ENCODE measurements at places on chromosomes 4 and X.

DNA sequence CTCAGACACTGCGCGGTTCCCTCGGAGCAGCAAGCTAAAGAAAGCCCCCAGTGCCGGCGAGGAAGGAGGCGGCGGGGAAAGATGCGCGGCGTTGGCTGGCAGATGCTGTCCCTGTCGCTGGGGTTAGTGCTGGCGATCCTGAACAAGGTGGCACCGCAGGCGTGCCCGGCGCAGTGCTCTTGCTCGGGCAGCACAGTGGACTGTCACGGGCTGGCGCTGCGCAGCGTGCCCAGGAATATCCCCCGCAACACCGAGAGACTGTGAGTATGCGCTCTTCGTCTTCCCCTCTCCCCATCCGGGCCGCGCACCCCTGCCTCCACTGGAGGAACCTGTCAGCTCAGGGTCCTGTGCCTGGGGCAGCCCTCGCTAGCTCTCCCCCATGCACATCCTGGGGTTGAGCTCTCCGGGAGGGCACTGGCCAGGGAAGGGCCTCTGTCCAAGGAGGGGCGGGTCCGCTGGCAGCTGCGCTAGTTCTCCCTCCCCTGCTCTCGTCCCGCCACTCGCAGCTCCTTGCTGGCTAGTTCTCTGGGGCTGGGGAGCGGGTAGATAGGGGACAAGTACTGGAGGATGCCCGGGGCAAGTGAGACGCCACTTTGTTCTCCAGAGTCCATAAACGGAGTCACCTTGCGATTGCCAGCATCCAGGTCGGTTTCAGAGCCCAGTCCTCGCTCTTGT, 2.2 kb downstream of the SLIT2 start:
- DNase-seq: no peak

- DNase-seq: no peak
These were observed 409.2 kb downstream of the TLL1 start for GRCh38 chr4:166282081-166282770.

DNA sequence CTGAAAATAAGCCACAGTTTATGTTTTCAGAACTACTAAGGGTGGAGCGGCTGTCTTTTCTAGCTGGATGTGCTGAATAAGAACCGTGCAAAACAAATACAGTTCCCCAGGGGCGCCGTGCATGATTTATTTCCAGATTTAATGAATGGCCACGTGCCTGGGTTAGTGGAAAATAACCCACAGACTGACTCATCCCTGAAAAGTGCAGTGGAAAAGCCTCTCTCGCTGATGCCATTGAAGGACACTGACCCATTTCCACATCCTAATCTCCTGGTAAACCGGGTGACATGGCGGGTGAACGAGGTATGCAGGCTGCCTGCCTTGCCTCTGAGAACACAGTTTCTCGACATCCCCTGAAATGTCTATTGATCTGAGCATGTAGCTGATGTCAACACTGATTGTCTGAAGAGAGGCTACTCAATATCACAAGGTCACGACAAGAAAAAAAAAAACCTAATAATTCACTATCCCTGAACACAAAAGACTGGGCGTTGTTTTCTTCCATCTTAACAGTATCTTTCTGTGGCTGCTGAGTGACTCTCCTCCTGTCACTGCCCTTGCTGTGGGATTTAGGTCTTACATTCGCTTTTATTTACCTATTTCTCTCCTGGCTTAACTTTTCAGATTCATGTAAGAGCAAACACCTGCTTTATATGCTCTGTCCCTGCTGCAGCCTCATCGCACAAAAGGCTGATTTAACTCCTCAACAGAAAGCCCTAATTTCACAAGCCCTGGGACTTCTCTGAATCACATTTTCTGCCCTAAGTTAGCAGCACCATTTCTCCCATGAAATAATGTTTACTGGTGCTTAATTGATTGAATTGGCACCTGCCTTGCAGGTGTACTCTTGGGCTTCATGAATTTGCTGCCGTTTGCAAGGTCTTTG, 76.9 kb upstream of the SCOC start:
- no peak for DNase-seq

DNA sequence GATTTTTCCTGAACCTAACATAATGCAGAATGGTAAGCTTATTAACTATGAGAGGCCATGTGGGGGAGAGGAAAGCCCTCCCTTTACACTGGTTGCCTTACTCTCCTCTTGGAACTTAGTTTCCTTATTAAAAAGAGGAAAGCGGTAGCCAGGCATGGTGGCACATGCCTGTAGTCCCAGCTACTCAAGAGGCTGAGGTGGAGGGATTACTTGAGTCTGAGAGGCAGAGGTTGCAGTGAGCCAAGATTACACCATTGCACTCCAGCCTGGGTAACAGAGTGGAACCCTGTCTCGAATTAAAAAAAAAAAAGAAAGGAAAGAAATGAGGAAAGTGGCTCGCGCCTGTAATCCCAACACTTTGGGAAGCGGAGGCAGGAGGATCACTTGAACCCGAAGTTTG, 2.0 kb downstream of the FAM47E start:
- DNase-seq: no peak

DNA sequence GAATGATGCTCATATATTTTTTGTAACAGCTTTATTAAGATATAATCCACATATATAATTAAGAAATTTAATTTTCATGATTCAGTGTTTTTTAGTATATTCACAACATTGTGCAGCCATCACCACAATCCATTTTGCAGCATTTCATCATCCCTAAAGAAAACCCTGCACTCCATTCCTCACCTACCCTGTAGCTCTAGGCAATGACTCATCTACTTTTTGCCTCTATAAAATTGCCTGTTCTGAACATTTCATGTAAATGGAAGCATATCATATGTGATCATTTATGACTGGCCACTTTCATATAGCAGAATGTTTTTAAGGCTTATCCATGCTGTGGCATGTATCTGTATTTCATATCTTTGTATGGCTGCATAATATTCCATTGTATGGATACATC, 339.9 kb downstream of the MAPK10 start:
- DNase-seq: no peak

DNA sequence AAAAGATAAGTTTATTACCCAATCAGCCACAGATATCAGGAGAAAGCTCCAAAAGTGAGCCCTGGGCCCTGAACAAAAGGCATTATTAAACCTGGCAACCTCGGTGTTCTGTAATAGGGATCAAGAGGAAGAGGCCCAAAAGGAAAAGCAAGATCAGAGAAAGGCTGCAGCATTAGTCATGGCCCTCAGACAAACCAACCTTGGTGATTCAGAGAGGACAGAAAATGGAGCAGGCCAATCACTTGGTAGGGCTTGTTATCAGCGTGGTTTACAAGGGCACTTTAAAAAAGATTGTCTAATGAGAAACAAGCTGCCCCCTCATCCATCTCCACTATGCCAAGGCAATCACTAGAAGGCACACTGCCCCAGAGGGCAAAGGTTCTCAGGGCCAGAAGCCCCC, 75.7 kb downstream of the AGTR2 start:
- DNase-seq: no peak

GRCh38 chr4:150250998-150251651, 172.9 kb downstream of the DCLK2 start:
- no peak for DNase-seq

DNA sequence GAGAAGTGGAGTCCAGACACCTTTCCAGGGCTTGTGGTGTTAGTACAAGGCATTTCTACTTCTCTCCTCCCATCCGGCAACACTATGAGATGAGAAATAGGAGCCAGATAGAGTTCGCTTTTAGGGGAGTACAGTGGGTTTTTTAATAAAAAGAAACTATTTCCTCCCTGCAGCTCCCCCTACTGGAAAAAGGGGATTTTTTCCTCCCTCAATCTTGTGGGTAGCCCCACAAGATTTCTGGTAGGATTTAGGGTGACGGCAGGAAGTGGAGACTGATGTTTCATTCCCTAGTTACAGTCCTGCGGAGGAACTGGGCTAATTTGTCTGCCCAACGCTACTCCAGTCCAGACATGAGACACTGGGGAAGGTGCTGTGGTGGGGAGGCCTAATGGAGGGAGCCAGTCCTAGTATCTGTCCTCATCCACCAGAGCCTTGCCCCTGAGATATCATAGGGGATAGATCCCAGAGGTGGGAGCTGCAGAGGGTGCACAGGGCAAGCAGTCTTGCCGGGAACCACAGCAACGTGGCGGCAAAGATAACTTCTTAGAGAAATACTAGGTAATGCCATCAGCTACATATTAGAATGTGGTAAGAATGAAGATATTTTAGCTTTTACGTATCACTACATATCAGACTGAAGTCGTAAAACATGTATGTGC, 45.5 kb upstream of the PRKG2 start:
- no peak for DNase-seq

DNA sequence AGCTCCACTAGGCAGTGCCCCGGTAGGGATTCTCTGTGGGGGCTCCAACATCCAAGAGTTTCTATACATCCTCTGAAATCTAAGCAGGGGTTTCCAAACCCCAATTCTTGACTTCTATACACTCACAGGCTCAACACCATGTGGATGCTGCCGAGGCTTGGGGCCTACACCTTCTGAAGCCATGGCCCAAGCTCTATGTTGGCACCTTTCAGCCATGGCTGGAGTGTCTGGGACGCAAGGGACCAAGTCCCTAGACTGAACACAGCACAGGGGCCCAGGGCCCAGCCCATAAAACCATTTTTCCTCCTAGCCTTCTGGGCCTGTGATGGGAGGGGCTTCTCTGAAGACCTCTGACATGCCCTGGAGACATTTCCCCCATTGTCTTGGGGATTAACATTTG, 511.8 kb downstream of the TRAM1L1 start:
- DNase-seq: no peak

- no peak for DNase-seq
These were observed 44.4 kb downstream of the TSC22D3 start for GRCh38 chrX:107730991-107731766.

- no peak for DNase-seq
These were observed 62.4 kb upstream of the RAI2 start for GRCh38 chrX:17923546-17923945.

GRCh38 chr4:145178740-145179280, 1.6 kb downstream of the OTUD4 start:
- DNase-seq: no peak

DNA sequence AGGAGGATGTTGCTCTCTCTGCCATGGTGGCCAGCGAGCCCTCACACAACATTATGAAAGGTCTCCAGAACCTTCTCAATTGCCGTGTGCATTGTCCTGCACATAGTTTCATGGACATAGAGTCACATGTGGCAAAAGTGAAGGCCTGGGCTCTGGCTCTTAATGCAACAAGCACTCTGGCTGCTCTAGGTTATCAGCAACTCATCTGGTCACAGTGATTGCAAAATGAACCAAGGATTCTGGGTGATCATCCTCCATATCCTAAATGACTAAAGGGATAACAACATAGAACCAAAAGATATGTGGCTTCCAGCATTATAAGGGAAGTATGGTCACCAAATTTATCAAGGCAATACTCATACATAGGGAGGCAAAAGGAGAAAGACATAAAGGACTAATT, 175.2 kb downstream of the MGST2 start:
- DNase-seq: no peak

DNA sequence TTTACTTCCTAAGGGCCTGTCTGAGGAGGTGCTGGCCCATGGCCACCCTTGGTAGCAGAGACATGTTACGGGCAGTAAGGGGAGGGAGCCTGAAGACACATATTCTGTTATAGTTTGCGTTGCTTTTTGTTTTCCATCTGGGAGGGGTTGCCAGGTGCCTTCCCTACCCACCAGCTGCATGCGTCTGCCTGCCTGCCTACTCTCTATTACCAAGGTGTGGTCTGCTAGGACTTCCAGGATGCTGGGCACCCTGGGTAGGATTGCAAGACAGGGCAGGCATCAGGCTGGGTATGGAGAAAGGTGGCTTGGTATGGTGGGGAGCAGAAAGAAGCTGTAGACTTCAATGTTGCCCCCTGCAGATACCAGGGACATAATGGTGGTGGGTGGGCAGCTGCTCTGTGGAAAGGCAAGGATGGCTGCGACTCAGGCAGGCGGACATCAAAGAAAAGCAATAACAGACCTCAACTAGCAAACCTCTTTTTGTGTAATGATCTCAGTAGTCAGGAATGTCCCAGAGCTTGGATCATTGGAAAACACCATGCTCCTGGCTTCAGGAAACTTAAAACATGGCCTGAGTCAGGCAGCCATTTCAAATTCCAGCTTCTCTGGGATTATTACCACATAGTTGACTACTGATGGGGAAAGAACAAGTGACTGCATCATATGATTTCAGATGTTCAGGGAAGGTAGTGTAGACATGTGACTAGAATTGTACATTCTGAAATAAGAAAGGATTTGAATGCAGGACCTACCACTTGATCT, 67.8 kb downstream of the HOPX start:
- DNase-seq: no peak

DNA sequence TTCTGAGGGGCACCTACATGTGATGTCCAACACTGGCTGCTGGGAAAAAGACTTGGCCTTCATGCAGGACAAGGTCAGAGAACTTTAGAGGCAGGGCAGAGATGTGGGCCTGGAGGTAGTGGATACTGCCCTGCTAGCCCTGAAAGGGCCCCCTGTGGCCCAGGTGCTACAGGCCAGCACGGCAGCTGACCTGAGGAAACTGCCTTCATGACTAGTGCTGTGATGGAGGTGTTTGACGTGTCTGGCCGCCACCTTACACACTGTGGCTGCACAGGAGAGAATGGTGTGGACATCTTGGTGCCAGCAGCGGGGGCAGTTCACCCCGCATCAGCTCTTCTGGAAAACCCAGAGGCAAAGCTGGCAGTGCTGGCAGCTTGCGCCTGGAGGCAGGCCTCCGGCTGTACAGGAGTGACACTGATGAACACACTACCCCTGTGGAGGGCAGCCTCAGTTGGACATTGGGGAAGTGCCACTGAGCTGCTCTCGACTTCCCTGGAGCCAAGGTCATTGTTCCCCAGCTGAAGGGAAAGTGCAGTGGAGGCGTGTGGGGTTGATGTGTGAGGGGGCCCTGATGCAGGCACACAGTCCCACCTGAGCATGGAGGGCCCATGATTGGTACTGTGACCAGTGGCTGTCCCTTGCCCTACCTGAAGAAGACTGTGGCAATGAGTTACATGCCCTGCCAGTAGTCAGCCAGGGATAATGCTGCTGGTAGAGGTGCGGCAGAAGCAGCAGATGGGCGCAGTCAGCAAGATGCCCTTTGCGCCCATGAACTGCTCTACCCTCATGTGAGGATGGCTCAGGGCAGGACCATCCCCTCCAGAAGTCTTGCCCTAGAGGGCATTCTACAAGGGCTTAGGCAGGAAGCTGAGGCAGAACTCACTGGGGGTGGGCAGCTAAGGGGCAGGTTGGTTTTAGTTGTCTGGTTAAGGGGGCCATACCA, 36.9 kb downstream of the COQ2 start:
- DNase-seq: no peak

GRCh38 chr4:74463123-74463522, 18.2 kb downstream of the AREG start:
- no peak for DNase-seq

Measured in stimulated activated CD8-positive, alpha-beta memory T cell treated with anti-CD3 and anti-CD28 coated beads, Interleukin-15, amount 100 ng/mL, for 4 hours (primary cell).